ENCODE measurements at places on chromosomes 5 and 9.

- DNase-seq, result no peak
Measured at GRCh38 chr5:68463606-68464005, 248.1 kb downstream of the PIK3R1 start.

GRCh38 chr5:171421331-171422262, 2.1 kb downstream of the FGF18 start:
- DNase-seq, result no peak

DNA sequence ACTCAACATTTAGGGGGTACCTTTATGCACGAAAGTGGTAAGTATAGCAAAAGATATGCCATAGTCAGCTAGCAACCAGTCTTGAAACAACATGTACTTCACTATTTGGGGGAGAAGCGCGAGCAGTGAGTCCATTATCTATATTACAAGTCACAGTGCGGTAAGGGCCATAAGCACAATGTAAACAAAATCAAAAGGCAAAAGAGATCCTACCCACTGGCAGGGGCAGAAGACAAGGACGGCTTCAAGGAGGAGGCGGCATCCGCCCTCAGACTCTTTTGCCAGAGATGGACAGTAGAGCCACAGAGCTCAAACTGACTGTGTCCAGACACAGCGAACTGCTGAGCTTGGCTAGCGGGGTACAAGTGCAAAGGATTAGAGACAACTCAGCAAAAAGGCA, 9.6 kb downstream of the MAPK9 start:
- DNase-seq, result no peak

GRCh38 chr5:71872311-71872864, 153.3 kb downstream of the CARTPT start:
- DNase-seq, result no peak

DNA sequence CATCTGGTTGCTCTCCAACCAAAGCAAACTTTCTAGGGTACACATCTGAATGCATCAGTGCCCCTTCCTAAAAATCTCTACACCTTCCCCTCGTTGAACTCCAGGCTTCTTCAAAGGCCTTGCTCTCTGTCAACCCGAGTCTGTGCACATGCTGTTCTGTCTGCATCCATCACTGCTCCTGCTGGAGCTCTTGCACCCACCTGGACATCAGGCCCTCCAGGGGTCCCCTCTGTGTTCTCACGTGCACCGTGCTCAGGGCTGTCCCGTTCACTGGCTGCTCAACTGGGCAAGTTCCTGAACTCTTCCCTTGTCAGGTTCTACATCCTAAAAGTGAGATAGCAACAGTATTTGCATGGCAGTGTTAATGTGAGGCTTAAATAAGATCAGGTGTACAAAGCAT, 62.7 kb upstream of the ANGPTL2 start:
- DNase-seq, result no peak

GRCh38 chr5:170638454-170639220, 134.8 kb downstream of the KCNIP1 start:
- no peak for DNase-seq

GRCh38 chr9:115980976-115981375, 172.6 kb upstream of the PAPPA start:
- no peak for DNase-seq

GRCh38 chr5:145750199-145750598, 84.9 kb downstream of the PRELID2 start:
- DNase-seq, result no peak

DNA sequence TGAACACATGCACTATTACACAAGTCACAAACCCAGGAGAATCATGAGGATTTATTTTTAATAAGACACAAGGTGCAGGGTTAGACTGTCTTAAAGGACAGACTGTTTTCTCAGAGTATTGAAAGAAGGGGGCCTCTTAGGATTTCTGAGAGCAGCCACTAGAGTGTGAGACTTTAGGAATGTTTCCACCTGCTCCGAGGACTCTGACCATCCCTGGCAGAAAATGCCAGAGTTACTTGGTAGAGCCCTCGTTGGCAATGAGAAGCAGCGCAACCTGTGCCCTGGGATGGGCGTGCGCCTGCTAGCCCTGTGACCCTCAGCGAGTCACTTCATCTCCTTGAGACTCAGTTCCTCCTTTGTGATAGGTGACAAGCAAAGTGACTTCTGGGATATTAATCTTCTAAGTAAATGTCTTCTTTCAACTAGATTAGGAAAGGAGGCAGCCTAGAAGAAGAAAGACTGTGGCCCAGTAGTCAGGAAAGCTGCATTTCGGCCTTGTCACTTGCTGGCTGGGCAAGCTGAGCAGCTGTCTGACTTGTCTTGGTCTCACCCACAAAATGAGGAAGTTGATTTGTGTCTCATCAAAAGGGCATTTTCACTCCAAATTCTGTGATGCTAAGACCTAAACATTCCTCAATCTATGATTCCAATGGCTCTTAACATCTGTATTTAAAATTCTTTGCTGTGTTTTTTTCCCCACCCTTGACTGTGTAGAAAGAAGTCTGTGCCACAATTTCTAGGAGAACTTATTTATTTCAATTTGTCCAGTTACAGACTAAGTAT, 60.5 kb downstream of the PTCD2 start:
- DNase-seq, result no peak

- no peak for DNase-seq
Measured at GRCh38 chr5:107580889-107581820, 89.6 kb downstream of the EFNA5 start.

DNA sequence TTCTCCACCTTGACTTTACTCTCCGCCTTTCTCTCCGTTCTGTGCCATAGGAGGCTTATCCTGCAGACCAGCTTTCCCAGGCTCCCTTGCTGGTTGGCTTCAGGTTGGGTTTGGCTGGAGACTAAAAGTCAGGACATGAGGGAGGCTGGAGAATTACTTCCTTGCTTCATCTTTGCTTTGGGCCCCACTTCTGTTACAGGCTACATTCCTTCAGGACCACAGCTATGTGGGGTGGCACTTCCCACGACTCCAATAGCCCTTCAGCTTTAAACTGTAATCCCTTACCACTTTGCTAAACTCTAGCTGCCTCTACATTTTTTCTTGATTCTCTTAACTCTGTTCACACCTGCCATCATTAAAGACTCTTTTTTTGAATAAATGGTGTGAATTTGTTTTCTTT, 186.7 kb upstream of the NR4A3 start:
- no peak for DNase-seq

DNA sequence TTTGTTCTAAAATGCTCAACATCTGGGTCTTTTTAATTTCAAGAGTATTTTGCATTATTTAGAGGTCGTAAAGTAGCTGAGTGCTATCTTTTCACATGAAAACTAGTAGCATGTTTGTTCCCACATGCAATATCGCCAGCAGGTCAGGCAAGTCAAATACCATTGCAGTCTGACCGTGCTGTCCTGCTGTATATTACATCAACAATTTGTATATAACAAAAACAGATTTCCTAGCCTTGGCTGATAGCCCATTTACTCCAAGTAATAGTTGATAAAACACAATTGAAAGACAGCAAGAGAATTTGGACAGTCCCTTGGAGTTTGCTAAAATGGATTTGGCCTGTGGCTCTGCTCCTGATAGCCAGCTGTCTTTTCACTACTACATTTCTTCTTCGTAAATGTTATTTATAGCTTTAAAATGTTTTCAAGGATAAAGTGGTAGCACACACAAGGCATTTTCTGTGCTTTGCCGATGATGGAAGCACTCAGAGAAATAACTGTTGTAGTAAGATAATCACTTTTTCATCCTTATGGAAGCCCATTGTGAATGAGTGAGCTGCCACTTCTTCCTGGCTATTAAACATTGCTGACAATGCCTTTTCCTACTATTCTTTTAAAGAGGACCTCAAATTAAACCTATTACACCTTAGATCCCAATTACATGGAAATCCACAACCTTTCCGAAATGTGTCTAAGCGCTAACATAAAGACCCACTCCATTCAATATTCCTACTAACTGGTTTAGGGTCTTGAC, 992.1 kb downstream of the MAT2B start:
- no peak for DNase-seq

All from iPS DF 19.7 (cell line).